Activated CD8-positive, alpha-beta memory T cell treated with anti-CD3 and anti-CD28 coated beads, Interleukin-2, amount 10 ng/mL, durations not matched to agents 7 days and 5 days (primary cell): ENCODE measurements at places on chromosomes 16 and 17.
A peak's percentile ranks its signal among the peaks of the same experiment; 100 is the strongest.

- no peak for DNase-seq
These were observed 104.6 kb downstream of the METRNL start for GRCh38 chr17:83183951-83184506.

DNA sequence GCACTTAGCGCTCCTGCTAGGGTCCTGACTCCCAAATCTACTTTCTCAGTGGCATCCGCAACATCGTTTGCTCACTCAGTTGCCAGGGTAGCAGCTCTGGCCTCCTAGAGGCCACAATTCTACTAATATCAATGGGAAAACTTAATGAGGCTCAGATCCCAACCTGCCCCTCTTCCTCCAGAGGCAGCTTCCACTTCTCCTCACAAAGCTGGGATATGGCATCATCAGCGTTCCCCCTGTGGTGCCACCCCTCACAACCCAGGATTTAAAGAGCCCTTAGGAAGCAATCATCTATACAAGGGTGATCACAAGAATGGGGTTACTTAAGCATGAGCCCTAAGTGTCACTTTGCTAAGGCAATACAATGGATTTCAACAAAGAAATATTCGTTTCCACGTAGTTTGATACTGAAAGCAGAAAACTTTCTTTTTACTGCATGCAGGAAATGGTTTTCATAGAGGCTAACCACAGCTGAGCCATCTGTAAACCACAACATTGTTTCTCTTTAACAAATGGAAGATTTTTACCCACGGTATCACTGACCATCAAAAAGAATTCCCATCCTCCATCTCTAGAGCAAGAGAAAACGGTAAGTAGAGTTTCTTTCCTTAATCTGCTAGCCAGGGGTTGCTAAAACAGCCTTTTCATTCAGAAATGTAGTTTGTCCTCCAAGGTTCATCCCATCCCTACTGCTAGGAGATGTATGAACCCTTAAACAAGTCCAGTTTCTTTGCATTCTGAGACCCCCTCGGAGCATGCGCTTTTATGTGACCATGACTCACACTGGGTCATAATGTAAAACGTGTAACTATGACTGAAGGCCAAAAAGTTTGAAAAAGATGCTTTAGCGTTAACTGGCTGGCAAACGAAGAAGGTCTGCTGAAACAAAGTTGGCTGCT, 68.3 kb upstream of the BCAR1 start:
- peak; percentile 46 for DNase-seq

GRCh38 chr17:10036511-10037061, 131.5 kb upstream of the RCVRN start:
- DNase-seq = no peak

GRCh38 chr17:76417499-76418143, 33.2 kb downstream of the SPHK1 start:
- no peak for DNase-seq

GRCh38 chr16:30839523-30840227, 52.7 kb upstream of the ZNF629 start:
- DNase-seq = no peak

GRCh38 chr17:43713494-43714162, 45.0 kb downstream of the SOST start:
- DNase-seq = peak; percentile 44
